GM23248 (cell line): ENCODE measurements at places on chromosomes 7 and 10.

DNA sequence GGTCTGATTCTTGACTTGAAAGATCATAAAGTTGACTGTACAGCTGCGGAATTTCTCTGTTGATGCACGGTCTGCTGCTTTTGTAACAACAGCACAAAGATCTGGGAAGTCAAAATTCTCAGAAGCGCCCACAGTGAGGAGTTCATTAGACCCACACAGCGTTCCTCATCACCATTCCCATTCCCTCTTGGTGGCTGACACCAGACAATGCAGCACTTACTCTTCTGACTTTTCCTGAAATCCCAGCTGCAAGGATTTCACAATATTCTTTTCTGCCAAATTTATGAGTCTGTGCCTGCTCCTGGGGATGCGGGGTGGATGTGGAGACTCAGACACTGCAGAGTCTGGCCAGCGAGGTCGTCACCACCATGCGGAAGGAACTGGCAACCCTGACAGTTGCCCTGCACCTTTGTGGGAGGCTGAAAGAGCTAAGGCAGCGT is 233.9 kb downstream of the FANK1 start:
- peak; percentile 83 for DNase-seq

- peak; percentile 48 for DNase-seq
Observed at GRCh38 chr10:33073641-33074415, 115.8 kb upstream of the ITGB1 start.

DNA sequence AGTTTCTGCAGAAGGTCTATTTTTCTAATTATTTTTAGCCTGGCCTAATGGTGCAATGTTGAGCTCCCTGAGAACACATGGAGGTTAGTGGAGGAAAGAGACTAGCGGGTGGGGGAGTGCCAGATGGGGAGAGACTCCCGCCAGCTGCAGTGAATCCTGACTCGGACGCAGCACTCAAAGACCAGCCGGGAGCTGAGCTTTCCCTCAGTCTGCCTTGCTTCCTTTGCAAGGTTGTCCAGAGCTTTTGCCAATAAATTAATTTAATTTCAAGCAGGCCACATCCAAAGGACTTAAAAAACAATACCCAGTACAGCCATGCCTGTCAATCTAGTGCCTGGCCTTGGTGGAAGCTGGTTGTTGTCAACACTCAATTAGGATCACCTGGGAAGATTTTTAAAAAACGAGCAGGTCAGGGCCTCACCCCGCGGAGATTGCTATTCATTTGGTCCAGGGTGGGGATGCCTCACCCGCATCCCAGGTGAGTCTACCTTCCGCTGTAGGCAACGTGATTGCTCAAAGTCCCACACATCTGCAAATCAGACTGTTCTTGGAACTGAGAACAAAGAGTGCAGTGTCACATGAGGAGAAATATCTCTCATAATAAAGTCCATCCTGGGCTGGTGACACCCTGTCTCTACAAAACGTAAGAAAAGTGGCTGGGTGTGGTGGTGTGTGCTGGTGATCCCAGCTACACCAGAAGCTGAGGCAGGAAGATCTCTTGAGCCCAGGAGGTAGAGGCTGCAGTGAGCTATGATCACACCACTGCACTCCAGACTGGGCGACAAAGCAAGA is 4.0 kb downstream of the CLRN3 start:
- no peak for DNase-seq

- DNase-seq, result no peak
Observed at GRCh38 chr7:48108959-48109847, 20.1 kb downstream of the UPP1 start.

- DNase-seq, result peak; percentile 88
Observed at GRCh38 chr7:77570330-77571011, 33.4 kb downstream of the PTPN12 start.

GRCh38 chr7:117082647-117083046 is 129.3 kb downstream of the ST7 start:
- DNase-seq, result no peak

DNA sequence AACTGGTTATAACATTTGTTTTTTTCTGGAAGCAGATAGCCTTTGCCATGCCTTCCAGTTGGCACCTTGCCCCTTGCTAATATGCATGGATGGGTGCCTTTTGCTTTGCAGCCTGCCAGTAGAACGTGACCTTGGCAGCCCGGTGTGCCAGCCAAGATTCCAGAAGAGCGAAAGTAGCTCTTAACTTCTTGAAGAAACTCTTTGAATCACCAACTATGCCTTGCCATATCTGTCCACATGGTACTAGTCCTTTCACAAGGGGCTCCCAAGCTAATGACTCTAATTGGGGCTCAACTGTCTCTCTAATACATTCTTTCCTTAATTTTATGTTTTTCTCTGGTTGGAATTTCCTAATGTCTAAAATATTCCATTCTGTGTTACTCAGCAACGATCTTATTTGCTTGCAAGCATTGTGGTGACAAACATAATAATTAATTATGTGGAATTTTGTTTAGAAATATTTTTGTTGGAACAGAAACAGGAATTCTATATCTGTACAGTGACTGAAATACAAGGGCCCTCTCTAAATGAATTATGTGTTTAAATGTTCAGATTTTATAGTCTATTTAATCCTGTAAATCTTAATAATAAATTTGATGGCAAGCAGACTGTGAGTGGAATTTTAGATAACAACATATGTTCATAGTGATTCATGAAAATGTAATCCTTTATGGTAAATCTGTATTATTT is 45.8 kb downstream of the HDAC9 start:
- peak; percentile 79 for DNase-seq
